ENCODE measurements at places on chromosomes 5 and 9.

- no peak for DNase-seq
Observed at GRCh38 chr5:138726848-138727247, 26.4 kb upstream of the CTNNA1 start.

DNA sequence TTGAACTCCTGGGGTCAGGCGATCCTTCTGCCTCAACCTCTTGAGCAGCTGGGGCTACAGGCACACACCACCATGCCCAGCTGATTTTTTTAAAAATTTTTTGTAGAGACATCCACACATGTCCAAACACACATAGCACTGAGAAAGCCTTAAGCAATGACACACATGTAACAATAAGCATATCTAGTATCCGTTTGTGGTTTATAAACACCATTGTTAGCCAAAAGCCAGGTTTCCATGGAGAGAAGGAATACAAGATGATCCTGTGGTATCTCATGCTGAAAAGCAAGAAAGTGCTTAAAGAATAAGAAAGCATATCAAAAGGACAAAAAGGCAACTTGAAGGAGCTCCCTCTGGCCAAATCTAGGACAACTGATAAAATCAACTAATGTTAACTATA lies 29.7 kb upstream of the SLC1A3 start:
- DNase-seq, result no peak

DNA sequence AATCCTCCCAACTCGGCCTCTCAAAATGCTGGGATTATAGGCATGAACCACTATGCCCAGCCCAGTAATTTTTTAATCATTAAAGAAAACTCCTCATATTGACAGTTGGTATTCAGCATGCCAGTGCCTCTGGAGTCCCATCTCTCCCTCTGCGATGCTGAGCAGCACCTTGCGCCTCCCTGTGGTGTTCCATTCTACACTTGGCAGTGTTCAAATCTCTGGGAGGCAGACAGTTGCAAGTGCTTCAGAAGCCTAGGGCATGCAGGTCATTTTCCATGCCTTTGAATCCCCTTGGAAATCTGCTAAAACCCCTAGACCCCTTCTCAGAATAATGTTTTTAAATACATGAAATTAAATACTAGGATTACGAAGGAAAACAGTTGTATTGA lies 41.3 kb downstream of the GARNL3 start:
- no peak for DNase-seq

DNA sequence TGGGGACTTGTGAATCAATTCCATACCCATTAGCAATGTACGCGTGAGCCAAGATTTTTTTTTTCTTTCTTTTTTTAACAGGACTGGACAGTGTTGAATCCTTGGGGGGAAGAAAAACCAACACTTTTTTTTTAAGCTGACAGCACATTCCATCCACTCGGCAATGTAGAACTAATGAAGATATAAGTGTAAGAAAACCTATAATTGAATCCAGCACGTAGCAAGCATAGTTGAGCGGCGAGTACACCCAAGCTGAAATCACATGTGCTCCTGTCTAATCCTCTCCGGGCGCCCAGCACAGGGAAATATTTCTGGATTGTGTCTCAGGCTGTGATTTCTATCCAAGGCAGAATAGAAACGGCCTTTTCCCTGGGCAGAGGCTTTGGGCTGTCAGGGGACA lies 118.2 kb downstream of the BOD1 start:
- DNase-seq, result no peak

DNA sequence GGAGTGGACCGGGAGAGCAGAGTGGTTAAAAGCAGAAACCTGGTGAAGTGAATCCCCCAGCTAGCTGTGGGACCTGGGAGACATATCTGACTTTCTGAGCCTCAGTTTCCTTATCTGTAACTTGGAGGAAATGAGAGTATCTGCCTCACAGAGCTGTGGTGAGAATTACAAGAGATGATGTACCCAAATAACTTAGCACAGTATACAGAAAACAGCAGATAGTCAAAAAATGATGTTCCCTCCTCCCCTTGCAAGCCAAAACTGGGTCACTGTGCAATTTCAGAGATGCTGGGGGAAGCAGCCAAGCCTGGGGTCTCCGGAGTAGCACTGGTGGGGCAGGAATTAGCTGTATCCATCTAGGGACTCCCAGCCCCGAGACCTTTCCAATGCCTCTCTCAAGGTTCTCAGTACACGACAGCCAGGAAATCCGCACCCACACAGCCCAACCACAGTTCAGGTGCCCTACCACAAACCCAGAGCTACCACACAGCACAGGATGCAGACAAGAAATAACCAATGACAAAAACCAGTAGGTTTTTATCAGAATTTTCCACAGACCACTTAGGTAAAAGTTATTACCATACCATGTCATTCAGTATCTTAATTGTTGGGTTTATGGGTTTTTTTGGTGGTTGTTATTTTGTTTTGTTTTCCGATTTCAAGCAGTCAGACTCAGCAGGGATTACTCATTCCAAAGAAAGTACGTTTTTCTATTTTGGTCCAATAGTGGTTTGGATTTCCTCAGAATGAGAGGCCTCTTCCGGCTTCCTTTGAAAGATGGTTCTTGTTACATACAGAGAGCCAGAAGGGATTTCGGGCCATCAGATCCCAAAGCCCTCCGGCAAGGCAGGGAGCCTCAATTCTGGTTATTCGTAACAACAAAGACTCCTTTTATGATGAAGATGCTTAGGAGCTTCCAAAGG lies 4.9 kb upstream of the HRH2 start:
- DNase-seq, result no peak

DNA sequence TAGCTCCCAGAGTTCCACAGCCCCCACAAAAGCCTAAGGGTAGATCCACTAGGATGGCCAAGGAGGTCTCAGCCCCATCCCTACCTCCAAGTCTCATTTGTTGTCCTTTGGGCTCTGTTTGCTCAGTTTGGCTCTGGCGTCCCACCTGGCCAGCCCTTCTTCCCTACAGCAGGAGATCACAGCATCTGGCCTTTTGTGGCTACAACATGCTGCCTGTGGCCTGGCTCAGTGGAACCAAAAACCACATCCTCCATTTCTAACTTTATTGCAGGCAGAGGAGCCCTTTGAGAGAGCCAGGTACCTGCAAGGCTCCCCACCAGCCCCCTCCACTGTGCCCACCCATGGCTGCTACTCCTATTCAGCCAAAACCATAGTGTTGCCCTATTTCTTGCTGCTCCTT lies 11.4 kb downstream of the JADE2 start:
- no peak for DNase-seq

All from NCI-H2171 (cell line).